Activated CD4-positive, alpha-beta T cell treated with anti-CD3 and anti-CD28 coated beads for 1 hour (primary cell): ENCODE measurements at places on chromosomes 6 and 20.

- no peak for DNase-seq
These were observed 179.8 kb upstream of the BMP5 start for GRCh38 chr6:56055081-56055704.

DNA sequence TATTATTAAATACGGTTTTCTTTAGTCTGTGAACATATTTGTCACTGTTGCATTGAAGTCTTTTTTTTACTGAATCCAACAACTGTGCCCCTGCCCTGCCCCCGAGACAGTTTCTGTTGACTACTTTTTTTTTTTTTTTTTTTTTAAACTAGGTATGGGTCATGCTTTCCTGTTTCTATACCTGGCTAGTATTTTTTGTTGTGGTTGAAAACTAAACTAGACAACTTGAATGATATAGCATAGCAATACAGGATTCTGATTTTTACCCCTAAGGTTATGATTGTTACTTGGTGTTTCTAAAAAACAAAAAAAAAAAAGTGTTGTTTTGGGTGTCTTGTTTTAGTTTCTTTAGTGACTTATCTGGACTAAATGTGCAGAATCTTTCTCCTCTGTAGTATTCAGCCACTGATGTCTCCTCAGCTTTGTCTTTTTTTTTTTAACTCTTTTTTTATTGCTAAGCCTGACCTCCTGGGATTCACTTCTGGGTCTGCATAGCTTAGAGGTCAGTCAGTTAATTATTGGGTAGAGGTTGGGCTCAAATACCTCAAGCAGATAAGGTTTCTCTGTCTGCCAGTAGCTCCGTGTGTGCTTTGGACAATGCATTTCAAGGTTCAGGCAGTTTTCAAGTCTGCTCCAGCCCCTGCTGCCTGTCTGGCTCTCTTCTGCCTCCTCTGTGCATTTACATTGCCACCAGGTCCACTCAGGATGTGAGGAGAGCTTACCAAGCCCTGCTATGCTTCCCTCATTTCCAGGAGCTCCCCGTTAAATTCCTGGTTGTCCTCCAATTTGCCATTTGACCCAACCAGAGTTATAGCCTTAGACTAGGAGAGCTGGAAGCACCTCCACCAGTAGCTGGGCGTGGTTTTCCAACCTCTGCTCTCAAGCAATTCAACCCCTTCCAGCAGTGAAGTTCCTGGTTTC is 91.4 kb downstream of the SYNDIG1 start:
- DNase-seq, result no peak

DNA sequence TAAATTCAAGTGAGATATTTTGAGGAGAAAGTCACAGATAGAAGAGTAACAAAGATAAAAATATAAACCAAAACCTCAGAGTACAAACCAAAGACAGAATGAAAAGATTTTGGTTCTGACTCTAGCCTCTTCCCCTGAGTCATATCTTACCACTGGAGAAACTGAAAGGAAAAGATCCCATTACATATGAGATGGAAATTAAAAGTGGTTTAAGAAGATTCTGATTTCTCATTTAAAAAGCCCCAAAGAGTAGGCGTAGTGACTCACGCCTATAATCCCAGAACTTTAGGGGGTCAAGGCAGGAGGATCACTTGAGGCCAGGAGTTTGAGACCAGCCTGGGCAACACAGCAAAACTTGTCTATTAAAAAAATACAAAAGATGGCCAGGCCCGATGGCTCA is 30.6 kb downstream of the SPINT4 start:
- no peak for DNase-seq

GRCh38 chr6:3455569-3456394 is 1.1 kb downstream of the SLC22A23 start:
- DNase-seq, result peak; percentile 12
